ENCODE measurements at places on chromosomes 16 and 17.

DNA sequence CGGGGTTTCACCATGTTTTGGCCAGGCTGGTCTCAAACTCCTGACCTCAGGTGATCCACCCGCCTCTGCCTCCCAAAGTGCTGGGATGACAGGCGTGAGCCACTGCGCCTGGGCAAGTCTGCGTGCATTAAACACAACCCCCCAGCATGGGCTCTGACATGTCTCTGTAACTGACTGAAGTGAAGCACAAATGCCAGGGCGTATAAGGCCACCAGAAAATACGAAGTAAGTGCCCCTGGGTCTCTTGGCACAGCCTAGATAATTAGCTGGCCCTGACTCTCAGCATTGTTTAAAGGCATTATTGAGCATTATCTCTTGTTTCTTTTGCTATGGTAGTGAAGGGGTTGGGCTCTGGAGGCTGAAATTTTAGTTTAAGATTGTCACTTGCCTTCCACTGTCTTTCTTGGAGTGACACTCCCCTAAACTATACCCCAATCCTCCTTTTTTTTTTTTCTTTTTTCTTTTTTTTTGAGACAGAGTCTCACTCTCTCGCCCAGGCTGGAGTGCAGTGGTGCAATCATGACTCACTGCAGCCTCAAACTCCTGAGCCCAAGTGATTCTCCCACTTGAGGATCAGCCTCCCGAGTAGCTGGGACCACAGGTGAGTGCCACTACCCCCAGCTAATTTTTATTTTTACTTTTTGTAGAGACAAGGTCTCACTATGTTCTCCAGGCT is 8.2 kb upstream of the SEC14L1 start:
- DNase-seq = no peak

- DNase-seq = peak; percentile 30
Observed at GRCh38 chr17:62627904-62628633, 599 bp downstream of the MRC2 start.

DNA sequence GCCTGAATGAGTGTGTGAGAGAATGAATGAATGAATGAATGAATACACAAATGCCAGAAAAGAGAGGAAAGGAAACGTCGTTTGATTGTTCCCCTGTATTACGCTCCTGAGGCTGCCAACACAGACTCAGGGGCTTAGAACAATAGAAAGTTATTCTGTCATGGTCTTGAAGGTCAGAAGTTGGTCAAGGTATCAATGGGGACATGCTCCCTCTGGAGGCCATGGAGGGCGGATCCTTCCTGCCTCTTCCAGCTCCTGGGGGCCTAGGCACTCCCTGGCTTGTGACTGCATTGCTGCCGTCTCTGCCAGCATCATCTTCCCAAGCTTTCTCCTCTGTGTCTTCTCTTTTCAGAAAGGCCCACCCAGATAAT is 1.5 kb upstream of the SLC38A8 start:
- peak; percentile 47 for DNase-seq

GRCh38 chr17:10130677-10131076 is 67.7 kb downstream of the GAS7 start:
- no peak for DNase-seq

- DNase-seq = peak; percentile 86
Observed at GRCh38 chr16:68520649-68521086, 18.4 kb upstream of the ZFP90 start.

GRCh38 chr16:83400234-83400633 is 407.5 kb upstream of the HSBP1 start:
- no peak for DNase-seq

DNA sequence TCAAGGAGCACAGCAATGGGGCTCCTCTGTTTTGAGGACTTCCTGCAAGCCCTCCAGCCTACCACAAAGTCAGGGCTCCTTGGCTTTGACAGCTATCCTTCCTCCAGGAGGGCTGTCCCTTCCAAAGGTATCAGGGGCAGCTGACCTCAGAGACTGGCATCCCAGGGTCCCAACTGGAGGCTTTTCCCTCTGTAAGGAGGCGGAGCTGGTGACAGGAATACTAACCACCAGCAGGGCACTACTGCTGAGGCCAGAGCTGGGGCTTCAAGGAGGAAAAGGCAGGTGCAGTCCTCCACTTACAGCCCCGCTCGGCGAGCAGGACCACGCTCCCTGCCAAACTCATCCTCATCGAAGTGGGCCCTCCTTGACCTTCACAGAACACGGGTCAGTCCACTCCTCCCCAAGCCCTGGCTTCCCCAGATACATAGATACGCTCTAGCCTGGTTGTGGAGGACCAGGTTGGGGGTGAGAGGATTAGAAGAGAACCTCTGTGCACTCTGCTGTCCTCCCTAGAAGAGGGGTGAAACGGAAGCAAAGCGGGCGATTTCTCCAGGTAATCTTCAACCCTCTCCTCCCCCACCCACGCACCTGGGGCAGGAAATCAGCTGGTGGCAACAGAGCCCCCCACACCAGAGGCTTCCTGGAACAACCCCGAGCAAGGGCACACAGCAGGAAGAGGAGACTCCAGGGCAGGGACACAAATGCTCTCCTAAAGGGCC is 20.5 kb downstream of the ST3GAL2 start:
- no peak for DNase-seq
